ENCODE measurements at places on chromosomes 12 and 14.

- DNase-seq: no peak
These were observed 257.3 kb downstream of the GLT1D1 start for GRCh38 chr12:129110575-129110974.

DNA sequence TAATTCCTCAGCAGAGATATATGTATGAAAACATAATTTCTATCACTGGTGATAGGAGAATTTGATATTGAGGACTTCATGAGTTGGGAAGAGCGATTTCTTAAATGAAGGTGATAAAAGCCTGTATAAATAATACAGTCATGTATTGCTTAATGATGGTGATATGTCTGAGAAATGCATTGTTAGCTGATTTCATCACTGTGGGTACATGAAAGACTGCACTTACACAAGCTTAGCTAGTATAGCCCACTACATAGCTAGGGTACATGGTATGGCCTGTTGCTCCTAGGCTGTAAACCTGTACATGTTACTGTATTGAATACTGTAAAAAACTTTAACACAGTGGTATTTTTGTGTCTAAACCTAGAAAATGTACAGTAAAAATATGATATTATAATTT is 63.4 kb downstream of the ANO4 start:
- DNase-seq: no peak

- no peak for DNase-seq
These were observed 419.9 kb downstream of the LRIG3 start for GRCh38 chr12:58500399-58500798.

- no peak for DNase-seq
These were observed 242.1 kb downstream of the CACNA1C start for GRCh38 chr12:2294651-2295475.

GRCh38 chr14:59249029-59249428 is 60.6 kb downstream of the DAAM1 start:
- DNase-seq: no peak

DNA sequence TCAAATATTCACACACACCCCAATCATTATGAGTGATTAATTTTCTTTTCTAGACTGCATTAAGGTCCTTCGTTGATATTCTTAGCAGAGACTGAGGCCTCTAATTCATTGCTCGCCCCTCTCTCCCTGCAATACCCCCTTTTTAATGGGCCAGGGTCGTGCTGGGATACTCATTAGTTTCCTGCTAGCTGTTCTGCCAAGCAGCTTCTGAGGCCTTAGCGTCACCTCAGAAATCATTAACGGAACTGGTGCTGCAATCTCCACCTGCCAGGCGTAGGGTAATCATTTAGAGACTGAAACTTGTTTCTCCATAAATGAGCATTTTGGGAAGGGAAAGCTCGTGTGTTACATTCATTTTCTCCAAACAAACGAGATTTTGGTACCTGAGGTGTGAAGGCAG is 1054.7 kb downstream of the GALC start:
- no peak for DNase-seq

- DNase-seq: no peak
These were observed 73.1 kb downstream of the WDR20 start for GRCh38 chr14:102212845-102213244.

- DNase-seq: peak; percentile 56
These were observed 42.0 kb downstream of the LTBP2 start for GRCh38 chr14:74569806-74570591.

GRCh38 chr14:62905566-62905965 is 139.7 kb downstream of the KCNH5 start:
- no peak for DNase-seq

GRCh38 chr14:103128631-103129300 is 5.5 kb downstream of the TNFAIP2 start:
- DNase-seq: no peak
